Type B pancreatic cell (in vitro differentiated cells): ENCODE measurements at places on chromosomes 2 and 18. TPM values are rescaled to one million over a fixed set of nuclear protein-coding genes. Genes with fewer than 3 reads are reported as not detected.

PIEZO2 gene
- total RNA-seq, result 21.8 and 38.8 TPM in 2 replicates

GPR35 gene
- 3.6 and 3.9 TPM in 2 replicates for total RNA-seq

GALR1 gene
- total RNA-seq, result 0.07 and 0.14 TPM in 2 replicates

BOLL gene
- not detected in 2 replicates for total RNA-seq

QPCT gene
- total RNA-seq, result 0.72 and 15.8 TPM in 2 replicates

GRCh38 chr2:64700133-64700809 is 46.6 kb upstream of the SERTAD2 start:
- DNase-seq, result no peak

DNA sequence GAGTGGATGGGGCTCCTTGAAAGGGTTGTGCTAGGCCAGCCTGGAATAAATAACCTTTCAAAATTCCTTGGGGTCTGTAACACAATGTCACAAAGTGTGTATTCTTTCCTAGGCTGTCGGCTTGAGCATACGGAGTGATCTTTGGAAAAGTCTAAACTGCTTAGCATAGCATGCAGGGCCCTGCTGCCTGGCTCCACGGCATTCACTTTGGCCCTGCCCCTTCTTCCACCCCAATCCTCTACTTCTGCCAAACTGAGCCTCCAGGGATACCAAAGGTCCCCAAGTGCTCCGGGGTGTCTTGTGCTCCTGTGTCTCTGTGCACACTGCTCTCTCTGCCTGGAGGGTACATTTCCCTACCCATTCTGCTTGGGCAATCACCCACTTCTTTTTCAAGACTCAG is 196.1 kb downstream of the LTBP1 start:
- DNase-seq, result no peak

DNA sequence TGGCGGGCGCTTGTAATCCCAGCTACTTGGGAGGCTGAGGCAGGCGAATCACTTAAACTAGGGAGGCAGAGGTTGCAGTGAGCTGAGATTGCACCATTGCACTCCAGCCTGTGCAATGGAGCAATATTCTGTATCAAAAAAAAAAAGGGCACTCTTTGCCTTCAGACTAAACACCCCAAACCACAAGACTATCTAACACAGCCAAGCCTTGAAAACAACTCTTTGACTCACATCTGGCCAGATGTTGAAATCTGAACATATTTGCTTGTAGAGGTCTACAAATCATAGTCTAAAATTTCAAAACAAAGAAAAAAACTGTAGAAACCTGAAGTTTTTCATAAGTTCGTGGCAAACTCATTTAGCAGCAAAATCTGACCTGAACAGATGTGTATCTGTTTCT is 94.9 kb downstream of the FAM161A start:
- DNase-seq, result no peak

- DNase-seq, result no peak
Observed at GRCh38 chr2:203685081-203685621, 21.3 kb upstream of the CD28 start.

GRCh38 chr2:186503827-186504606 is 18.0 kb downstream of the ZC3H15 start:
- no peak for DNase-seq

DNA sequence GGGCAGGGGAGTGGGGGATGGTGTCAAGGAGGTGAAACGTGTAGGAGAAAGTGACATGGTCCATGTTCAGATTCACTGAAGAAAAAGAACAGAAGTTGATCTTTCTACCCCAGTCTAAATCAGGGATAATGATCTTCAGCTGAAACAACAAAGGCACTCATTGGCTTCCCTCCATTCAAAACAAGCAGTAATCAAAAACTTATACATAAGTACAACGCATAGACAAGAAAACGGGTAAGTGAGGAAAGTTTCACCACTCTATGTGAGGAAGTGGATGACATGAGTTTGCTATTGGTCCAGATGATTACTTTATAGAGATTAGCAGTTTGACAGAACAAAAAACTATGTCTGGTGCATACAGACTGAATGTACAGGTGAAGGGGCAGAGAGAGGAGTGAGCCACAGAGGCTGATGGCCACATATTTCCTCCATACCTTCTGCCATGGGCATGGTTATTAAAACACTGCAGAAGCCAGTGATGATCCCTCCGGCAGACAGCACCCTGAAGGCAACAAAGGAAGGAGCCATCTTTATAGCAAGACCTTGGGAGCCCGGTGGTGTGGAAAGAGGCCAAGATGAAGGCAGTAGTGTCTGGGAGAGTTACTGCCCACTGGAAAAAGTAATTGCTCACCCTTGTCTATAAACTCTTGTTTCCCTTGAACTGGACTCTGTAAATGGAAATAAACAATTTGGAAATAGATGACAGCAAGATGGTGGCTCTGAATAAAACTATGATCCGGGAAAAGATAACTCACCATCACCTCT is 57.7 kb downstream of the SLC25A12 start:
- no peak for DNase-seq

- no peak for DNase-seq
Observed at GRCh38 chr2:162243294-162243693, at the start of gene FAP. FAP (minus strand) TSS chr2:162243445; CDS start chr2:162243327, 118 bp downstream.

- DNase-seq, result no peak
Observed at GRCh38 chr2:123993728-123994323, 31.3 kb upstream of the CNTNAP5 start.
